ENCODE measurements at places on chromosomes 16 and 17.

GRCh38 chr17:33664116-33664840 lies 371.2 kb upstream of the ASIC2 start:
- no peak for DNase-seq

GRCh38 chr17:76253841-76254240 lies 11.3 kb upstream of the UBALD2 start:
- DNase-seq, result no peak

DNA sequence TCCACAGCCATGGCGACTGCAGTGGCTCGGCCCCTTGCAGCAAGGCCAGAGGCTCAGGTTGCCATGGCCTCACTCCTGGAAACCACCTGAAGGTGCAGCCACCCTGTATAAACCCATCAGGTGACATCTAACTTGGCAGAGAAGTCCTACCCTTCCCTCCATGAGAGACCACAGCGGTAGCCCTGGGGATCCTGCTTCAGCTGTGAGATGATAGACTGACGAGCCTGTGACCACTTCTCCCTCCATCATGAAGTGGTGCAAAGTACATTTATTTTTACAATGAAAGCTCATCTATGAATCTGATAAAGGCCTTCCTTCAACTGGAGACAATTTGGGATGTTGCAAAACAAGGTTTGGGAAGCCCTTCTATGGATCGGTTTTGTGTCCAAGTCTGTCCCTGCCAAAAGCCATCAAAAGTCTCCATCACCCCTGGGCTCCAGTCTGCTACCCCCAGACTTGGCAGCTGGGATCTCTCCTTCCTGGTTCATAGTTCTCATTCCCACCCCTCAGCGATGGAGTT lies 1.8 kb downstream of the ZACN start:
- DNase-seq, result no peak

GRCh38 chr16:11576427-11577289 lies 10.1 kb downstream of the LITAF start:
- DNase-seq, result no peak

GRCh38 chr17:278055-278675 lies 74.4 kb downstream of the RPH3AL start:
- no peak for DNase-seq
